Fibroblast of lung (primary cell): ENCODE measurements at places on chromosomes 7 and 10. TPM values are rescaled to one million over a fixed set of nuclear protein-coding genes. Genes with fewer than 3 reads are reported as not detected.

DNA sequence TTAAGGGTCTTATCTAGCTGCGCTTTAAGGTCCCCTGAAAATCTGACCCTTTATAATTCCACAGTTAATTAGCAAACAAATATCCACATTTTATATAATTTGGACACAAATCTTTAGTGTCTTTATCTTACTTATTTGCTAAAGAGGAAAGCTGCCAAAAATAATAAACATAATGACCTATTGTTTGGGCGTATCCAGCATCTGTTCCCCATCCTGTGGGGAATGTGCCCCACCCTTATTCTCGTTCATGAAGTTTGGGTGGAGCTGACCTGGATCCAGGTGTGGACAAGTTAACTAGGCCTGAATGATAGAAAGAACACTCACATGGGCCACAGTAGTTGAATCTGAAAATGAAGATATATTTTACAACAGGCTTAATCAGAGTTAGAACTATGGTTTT, 218.3 kb downstream of the CRPPA start:
- DNase-seq: no peak

DNA sequence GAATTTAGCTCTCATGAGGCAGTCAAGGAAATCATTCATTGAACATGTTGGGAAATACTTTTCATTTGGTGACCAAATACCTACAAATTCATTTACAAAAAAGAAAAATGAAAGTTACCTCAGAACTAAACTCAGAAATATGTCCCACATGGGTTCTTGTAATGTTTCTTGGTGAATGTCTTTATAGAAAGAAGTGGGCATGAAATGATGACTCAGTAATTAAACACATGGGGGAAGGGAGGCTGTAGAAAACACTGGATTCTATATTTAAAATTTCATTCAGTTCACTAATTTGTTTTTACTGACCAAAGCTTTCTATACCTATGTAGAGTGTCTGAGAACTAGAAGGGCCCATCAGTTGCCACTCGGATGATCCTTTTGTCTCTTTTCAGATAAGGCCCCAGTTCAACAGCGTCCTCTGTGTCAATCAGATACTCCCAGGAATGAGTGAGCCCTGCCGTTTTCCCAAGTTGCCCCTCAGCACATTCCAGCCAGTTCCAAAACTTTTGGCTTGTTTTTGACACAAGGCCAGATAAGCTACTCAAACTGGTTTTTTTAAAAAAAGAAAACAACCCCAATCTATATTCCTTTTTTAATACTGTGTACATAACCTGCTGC, 49.3 kb upstream of the AGBL3 start:
- DNase-seq: peak; percentile 34

- no peak for DNase-seq
Measured at GRCh38 chr10:88840881-88841280, 10.8 kb downstream of the ANKRD22 start.

DNA sequence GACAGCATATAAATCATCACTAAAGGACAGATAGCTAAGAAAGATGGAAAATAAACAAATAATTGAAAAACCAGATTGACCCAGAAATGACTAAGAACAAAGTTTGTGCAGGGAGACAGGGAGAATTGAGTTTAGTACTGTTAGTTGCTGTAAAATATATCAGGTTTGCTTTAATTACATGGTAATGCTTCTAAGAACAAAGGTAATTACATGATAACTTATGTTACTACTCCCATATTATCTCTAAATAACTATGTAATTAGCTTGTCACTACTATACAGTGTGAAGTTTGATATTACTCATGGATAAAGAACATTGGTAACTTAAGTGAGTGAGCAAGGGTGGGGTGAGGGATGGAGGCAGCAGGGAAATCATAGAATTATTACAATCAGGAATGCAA, 135.2 kb upstream of the KAT6B start:
- no peak for DNase-seq

DNA sequence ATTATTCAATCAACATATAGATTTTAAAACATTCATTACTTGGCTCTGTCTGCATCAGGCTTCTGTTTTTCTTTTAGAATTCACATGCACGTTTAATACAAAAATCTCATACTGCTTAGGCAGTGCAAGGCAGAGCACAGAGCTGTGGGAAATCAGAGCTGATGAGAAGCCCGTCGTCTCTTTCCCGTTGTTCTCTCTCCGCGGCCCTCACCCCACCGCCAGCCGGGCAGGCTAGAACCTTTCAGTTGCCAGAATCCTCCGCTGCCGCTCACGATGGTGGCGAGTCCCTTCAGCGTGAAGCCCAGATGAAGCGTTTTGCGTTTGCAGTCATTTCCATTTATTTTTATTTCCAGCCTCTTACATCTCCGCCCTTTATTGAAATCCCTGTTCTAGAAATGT, 648.2 kb downstream of the SDK1 start:
- DNase-seq: peak; percentile 51

- no peak for DNase-seq
Measured at GRCh38 chr7:54799792-54800191, 40.8 kb upstream of the SEC61G start.

GRCh38 chr7:22343612-22344011, 13.3 kb downstream of the RAPGEF5 start:
- DNase-seq: no peak

DNA sequence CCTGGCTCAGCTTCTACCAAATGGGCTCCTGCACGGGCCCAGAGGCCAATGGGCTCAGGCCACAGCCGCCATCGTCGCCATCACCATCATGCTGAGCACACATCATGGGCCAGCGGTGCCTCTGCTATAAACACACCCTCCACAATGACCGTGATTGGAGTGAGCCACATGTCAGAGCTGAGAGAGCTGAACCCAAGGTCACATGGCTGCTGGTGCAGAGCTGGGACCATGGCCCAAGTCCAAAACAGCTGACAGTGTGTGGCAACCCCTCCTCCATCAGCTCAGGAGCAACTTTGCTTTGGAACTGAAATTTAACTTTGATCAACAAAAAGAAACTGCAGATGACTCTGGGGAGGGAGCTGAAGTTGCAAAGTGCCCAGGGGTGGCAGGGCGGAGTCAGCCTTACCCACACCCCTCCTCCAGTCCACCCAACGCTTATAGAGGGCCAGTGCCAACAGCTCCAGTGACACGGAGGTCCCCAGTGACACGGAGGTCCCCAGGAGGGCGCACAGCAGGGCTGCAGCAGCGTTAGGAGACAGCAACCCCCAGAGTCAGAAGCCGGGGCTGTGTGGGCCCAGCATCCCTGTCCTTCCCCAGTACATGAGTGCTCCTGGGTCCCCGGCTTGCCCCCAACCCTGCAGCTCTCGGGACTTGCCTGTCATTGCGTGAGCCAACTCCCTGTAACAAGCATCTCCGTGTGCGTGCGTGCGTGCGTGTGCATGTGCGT, 249.6 kb downstream of the ELFN1 start:
- peak; percentile 49 for DNase-seq

DNA sequence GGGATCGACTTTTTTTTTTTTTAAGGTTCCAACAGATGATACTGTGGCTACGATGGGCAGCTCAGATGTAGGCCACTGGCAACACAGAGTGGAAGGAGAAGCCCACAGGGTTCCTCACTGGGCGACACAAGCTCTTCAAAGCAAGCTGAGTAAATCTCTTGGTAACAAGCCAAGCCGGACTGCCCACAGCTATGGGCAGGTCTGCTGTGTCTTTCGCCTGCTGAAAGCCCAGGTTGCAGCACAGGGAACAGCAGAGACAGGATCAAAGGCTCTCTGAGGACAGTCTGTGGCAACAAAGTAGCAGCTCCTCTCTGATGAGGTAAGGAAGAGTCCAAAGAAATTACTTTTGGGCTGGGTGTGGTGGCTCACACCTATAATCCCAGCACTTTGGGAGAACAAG, 83.6 kb downstream of the KCNMA1 start:
- DNase-seq: no peak

DNA sequence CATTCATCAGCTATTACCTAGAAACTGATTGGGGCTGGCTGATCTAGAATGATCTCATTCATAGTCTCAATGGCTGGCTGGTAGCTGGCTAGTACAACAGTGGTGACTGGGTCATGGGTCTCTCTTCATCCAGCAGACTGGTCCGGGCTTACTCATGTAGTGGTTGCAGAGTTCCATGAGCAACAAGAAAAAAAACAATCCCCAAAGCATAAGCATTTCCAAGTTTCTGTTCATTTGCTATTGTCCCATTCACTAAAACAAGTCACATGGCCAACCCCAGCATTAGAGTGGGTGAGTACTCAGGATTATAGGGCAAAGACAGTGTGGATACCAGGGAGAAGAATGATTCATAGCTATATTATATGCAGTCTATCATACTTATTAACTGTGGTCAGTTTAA, 85.2 kb upstream of the SEMA3C start:
- DNase-seq: peak; percentile 93

GRCh38 chr7:36456548-36456947, 66.9 kb downstream of the ANLN start:
- DNase-seq: no peak

- no peak for DNase-seq
Measured at GRCh38 chr7:28957751-28958234, 337 bp downstream of the TRIL start.

DNA sequence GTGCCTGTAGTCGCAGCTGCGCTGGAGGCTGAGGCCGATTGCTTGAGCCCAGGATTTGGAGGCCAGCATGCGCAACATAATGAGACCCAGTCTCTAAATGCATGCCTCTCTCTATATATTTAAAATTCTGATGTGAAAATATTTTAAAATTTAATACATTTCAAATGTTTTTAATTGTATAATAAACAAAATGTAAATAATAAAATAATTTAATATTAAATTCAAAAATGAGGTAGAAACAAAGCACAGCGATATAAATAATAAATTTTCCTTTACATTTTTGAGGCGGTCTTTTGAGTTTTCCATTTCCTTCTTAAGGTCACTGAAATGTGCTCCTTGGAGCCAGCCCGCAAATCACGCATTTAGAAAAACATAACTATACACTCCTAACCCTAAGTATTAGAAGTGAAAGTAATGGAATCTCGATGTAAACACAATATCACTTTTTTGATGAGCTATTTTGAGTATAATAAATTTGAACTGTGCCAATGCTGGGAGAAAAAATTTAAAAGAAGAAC, 523 bp upstream of the CDK1 start:
- no peak for DNase-seq

DNA sequence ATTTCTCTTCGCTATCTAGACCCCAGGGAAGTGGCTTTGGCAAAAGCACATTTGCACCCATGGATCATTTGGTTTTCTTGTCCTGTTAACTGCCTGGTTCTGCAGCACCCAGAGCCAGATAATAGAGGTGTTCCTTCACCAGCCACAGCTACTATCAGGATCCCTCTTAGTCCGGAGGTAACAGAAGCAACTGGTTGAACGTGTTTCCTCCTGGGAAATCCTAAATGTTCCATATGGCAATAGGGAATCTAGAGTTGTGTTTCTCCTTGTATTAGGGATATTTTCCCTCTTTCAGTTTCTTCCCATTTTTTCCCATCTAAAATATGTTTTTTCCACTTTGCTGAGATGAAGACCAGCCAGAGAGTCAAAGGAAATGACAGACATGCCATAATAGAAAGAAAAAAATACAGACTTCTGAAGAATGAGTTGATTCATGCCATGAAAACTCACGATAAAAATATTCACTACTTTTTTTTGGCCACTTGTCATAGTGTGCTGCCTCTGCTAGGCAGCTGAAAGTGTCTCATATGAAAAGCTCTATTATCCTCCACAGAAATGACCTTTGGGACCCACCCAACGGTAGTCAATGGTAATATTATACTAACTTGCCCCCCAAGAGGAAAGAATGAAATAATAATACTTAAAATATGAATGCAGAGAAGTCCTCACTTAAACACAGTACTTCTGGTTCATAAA, 472.8 kb downstream of the KCNMA1 start:
- no peak for DNase-seq

- no peak for DNase-seq
Measured at GRCh38 chr7:132939495-132939894, 142.4 kb downstream of the CHCHD3 start.

GRCh38 chr7:72337390-72338167, 74.6 kb downstream of the CALN1 start:
- DNase-seq: no peak

DNA sequence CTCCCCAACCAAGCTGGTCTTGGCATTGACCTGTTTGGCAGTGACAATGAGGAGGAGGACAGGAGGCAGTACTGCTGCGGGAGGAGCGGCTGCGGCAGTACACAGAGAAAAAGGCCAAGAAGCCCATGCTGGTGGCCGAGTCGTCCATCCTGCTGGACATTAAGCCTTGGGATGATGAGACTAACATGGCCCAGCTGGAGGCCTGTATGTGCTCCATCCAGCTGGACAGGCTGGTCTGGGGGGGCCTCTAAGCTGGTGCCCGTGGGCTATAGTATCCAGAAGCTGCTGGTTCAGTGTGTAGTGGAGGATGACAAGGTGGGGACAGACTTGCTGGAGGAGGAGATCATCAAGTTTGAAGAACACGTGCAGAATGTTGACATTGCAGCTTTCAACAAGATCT, 39.1 kb upstream of the ZNF273 start:
- DNase-seq: no peak

DNA sequence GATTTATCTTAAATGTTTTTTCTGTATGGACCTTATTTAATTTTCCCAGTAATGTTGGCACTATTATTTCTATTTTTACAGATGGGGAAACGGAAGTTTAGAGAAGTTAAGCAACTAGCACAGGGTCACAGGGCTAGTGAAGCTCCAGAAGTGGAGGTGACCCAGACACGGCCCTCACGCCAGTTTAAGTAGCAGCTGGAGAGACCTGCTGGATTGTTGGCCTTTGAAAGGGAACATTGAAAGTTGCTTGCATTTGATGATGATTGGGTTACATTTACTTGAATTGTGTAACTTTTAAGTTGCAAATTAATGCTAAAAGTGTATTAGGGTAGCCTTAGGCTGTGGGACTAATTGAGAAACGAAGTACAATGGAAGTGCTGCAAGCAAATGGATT, 25.6 kb downstream of the CDK14 start:
- DNase-seq: no peak

DNA sequence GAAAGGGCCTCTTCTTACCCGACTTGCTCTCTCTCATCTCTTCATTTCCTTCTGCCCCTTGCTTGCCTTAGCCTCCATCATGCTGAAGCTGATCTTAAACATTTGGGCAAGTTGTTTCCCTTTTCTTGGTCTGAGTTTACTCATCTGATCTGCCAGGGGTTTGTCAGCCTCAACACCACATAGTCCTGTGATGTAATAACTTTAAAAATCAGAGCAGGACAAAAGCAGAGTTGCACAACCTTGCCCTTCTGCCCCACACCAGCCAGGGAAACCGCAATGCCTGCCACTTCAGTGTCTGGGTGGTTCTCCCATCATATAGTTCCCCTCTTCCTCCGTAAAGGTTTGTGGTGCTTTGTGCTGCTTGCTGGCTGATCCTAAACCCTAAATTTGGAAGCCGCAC, 9.9 kb upstream of the LIPM start:
- peak; percentile 86 for DNase-seq

DNA sequence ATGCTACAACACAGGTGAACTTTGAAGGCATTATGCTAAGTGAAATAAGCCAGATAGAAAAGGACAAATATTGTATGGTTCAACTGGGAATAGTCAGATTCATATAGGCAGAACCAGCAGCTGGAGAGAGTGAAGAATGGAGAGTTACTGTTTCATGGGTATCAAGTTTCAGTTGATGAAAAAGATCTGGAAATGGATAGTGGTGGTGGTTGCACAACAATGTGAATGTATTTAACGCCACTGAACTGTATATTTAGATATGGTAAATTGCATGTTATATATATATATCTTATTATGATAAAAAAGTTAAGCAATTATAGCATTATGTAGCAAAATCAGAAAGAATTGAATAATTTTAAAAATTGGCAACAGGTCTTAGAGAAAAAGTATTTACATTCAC, 3.9 kb downstream of the LMBR1 start:
- no peak for DNase-seq

Gene THNSL1
- polyA plus RNA-seq: 1.6 and 2.2 TPM in 2 replicates

Gene GPR37
- 3.1 and 12.6 TPM in 2 replicates for polyA plus RNA-seq

Gene PNLIPRP2
- not detected in 2 replicates for polyA plus RNA-seq

Gene CLRN3
- polyA plus RNA-seq: not detected in 2 replicates

Gene CHRM2
- 10.1 and 47.1 TPM in 2 replicates for polyA plus RNA-seq

Gene STYXL1
- 49.8 and 61.2 TPM in 2 replicates for polyA plus RNA-seq

Gene MUC12
- 0.95 and 1.6 TPM in 2 replicates for polyA plus RNA-seq

Gene HOXA5
- polyA plus RNA-seq: 16.6 and 35.6 TPM in 2 replicates
